ENCODE measurements at places on chromosomes 6 and 20.

- DNase-seq = no peak
Measured at GRCh38 chr6:164085091-164086075, 670.9 kb downstream of the QKI start.

GRCh38 chr20:32465092-32465900 lies 107.2 kb downstream of the ASXL1 start:
- DNase-seq = no peak

- DNase-seq = no peak
Measured at GRCh38 chr6:54097753-54098152, 13.5 kb upstream of the MLIP start.

DNA sequence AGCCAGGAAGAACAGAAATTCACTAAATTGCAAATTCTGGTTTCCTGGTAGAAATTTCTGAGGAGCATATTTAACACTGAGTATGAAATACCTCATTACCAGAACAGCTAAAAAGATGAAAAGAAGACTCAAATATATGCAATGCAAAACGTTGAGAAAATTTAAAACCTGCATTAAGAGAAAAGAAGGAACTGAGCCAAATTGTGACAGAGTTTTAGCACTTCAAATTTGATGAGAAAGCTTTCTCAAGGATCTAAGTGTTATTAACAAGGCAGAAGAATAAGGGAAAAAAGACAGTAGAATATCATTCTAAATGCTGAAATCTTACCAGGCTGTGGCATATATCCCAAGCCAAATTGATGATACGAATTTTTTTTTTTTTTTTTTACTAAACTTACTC lies 443.0 kb downstream of the COL12A1 start:
- DNase-seq = no peak

- no peak for DNase-seq
Measured at GRCh38 chr6:34352305-34352937, 40.0 kb downstream of the NUDT3 start.

DNA sequence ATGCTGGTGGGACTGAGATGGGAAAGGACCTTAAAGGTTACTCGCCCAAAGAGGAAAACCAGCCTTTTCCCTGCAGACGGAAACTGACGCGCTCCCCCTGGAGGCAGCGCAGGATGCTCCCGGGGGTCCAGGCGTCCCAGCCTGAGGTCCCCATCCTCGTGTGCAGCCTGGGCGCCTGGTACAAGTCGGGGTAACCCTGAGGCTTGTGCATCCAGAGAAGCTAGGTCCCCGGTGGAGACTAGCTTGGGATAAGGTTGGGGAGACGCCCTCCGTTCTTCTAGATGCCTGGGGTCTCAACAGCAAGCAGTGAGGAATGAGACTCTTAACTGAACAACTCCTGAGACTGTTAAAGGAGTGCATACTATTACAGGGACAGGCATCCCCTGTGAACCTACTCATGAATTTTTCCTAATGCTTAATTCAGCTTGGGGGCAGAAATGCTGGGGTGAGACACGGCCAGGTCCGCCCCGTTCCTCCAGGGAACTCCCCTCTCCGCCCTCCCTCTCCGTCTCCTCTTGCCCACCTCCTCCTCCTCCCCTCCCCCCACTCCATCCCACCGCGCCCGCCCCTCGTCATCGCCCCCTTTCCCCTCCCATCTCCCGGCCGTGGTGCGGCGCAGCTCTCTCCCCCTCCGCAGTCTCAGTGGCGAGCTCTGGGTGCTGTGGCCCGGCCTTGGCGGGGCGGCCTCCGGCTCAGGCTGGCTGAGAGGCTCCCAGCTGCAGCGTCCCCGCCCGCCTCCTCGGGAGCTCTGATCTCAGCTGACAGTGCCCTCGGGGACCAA lies at the start of gene PRSS35:
PRSS35 (plus strand) TSS at position 634 of the 781 bp plus-strand sequence. CDS start 10,908 bp downstream, outside the sequence.
- DNase-seq = no peak

DNA sequence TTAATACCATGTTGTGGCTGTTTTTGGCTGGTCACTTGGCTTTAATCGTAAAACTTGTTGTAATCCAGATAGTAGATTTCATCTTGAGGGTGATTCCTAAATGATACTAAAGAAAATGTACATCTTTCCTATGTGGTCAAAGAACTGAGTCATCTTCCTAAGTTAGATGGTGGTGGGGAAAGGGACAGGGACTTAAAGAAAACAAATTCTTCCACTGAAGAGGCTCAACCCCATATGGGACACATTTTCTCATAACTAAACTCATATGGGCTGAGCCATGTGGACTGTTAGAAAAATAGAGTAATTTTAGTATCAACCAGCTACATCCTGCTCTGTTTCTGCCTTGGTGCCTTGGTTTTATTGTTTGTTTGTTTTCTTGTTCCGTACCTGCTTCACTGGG lies 155.8 kb downstream of the TSHZ2 start:
- DNase-seq = no peak

DNA sequence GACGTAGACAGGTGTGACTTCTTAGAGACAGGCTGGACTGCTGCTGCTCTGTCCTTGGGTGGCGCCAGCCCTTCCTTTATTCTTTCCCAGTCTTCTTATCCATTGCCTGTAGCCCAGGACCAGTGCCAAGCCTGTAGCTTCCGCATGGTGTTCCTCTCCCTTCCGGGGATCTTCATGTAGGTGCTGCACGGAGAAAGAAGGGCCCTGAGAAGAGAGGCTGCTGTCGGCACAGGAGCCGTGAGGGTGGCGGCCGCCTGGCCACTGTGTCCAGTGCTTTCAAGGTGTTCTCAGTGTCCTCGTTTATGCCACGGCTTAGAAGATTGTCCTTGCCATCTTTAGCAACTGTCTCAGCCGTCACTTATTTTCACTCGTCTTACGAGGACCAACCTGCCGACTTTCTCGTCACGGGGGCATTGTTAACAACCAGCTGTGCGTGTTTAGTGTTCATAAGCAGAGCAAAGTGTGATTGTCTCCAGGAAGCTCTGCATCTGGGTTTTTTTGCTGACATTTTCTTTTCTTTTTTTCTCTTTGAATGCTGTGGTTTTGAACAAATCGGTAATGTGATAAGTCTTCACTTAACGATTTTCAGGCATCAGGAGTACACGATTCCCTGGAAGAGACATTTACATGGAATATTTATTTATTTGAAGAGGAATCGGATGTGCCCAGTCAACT lies 61.2 kb downstream of the PPP1R14C start:
- no peak for DNase-seq

- no peak for DNase-seq
Measured at GRCh38 chr20:42099101-42099500, 480.9 kb upstream of the CHD6 start.

- DNase-seq = no peak
Measured at GRCh38 chr6:156410649-156411048, 366.5 kb upstream of the ARID1B start.

DNA sequence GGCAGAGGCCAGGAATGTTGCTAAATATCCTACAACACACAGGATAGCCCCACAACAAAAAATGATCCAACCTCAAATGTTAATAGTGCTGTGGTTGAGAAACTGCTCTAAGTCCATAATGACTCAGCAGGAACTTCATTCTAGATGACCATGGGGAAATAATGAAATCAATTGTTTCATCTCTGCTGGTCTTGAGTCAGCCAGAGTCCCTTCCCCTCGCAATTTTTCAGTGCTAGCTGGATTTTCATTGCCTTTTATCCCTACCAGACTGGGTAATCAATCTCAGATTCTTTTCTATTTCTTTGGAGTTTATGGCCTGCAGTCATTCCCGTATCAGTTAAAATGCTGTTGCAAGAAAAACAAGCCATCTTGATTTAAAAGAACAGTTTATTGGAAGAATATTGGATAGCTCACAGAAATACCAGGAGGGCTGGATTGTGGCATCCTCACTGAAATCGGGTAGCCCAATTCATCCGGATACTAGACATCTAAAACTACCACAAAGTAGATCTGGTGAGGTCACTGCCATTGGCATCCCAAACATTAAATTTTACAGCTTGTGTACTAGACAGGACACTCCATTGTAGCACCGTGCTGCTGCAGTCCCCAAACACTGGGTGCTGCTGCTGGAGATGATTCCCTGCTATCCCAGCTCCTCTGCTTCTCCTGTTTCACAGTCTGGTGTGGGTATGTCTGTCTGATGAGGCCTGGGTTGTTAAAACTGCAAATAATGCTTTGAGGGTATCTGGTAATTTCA lies 30.3 kb upstream of the POPDC3 start:
- no peak for DNase-seq

- no peak for DNase-seq
Measured at GRCh38 chr6:98636941-98637340, 197.4 kb upstream of the POU3F2 start.

- DNase-seq = no peak
Measured at GRCh38 chr20:13265941-13266340, 44.9 kb downstream of the ISM1 start.

GRCh38 chr6:90294008-90294511 lies 2.6 kb downstream of the BACH2 start:
- no peak for DNase-seq

DNA sequence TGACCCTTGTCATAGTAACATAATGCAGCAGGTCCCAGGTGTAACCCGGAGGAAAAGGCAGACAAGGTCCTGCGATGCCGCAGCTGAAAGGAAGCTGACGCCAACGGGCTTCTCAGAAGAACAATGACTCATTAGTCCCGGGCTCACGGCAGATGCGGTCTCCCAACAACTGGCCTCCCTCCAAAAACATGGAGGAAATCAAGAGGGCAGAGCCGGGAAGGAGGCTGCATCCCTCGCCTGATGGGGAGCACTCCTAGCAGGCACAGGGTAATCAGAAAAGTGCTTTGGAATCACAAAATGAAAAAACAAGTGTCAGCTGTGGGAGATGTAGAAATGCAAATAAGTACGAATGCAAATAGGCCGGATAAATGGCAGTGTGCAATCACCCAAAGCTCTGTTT lies 165.2 kb upstream of the AGPAT4 start:
- DNase-seq = no peak

GRCh38 chr20:57660922-57661745 lies 40.9 kb upstream of the ZBP1 start:
- DNase-seq = no peak

- no peak for DNase-seq
Measured at GRCh38 chr6:144295211-144295610, 10.1 kb downstream of the UTRN start.

DNA sequence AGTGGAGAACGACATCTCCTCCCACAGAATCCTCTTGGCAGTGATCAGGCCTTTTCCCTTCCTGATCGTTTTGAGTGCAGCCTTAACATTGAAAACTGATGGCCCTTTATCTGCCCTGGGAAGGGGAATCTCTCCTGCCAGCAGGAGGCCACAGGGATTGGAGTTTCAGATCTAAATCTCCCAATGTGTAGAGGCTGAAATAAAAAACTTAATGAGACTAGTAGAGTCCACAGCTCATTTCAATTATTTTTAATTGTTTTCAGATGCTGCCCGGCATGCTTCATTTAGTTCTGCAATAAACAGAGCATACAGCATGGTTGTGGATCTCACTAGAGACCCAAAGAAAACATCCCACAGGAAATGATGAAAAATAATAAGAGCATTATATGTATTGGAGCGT lies 662.2 kb upstream of the HS3ST5 start:
- no peak for DNase-seq

DNA sequence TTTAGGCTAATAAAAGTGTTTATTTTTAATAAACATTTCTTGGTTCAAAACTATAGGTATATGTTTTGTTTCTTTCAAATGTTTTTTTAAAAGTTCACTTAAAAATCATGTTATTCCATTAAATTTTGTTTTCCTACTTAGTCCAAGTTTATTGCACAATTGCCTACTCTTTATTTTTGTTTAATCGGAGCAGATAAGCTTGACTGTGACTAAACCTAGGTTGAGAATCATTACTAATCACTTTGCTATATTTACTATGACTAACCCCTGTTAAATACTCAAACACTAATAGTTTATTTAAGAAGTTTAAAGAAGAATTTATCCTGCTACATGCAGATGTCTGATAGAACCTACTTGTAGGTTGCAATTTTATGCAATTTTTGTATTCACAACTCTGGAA lies 18.8 kb downstream of the MAP3K4 start:
- DNase-seq = no peak

DNA sequence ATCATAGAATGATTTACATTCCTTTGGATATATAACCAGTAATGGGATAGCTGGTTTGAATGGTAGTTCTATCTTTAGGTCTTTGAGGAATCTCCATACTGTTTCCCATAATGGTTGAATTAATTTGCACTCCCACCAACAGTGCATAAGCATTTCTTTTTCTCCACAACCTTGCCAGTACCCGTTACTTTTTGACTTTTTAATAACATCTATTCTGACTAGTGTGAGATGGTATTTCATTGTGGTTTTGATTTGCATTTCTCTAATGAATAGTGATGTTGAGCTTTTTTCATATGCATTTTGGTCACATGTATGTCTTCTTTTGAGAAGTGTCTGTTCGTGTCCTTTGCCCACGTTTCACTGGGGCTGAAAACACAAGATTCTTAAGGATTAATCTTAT lies 107.3 kb downstream of the TINAG start:
- DNase-seq = no peak

DNA sequence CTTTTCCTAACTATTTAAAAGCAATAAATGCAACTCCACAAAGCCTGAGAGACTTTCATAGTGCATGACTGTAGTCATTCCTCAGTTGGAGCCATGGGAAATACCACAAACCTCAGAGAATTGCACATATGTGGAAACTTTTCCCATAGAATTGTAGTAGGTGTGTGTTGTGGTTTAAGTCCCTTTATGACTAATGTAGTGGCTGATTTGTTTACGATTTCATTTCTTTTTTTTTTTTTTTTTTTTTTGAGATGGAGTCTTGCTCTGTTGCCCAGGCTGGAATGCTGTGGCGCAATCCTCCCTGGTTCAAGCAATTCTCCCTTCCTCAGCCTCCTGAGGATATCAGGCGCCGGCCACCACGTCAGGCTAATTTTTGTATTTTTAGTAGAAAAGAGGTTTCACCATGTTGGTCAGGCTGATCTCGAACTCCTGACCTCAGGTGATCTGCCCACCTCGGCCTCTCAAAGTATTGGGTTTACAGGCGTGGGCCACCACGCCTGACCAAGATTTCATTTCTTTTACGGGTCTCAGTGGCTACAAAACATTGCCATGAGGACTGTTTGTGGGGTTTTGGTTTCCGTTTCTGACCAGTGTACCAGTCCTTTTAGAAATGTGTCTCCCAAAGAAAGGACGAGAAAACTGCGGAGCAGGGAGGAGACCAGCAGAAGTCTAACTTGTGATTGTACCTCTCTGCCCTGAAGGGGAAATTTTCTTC lies 212.1 kb upstream of the MARCKS start:
- DNase-seq = no peak

GRCh38 chr20:50920997-50921396 lies 10.2 kb downstream of the ADNP start:
- no peak for DNase-seq

GRCh38 chr6:44697327-44697726 lies 309.8 kb downstream of the CDC5L start:
- DNase-seq = no peak

DNA sequence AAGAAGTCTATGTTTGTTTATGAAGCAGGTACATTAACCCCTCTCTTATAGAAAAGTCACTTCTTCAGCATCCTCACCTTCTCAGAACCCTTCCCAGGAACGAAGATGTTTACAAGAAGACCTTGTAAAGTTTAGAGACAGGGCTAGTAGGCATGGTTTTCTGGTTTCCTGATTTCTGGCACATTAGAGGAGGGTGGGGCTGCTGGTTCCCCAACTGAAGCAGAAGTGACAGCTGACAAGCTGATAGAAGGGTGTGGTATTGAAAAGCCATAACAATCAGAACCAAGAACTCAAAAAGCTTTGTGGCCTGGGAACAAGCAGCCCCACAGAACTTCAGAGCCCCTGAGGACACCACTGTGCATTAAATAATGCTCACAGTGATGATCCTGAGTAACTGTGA lies 91.2 kb downstream of the RTN4IP1 start:
- DNase-seq = no peak

GRCh38 chr6:157185986-157186385 lies 137.3 kb downstream of the TMEM242 start:
- no peak for DNase-seq

GRCh38 chr20:34798871-34799270 lies 26.6 kb downstream of the NCOA6 start:
- DNase-seq = no peak

Measured in iPS DF 6.9 (cell line).